ENCODE measurements at places on chromosomes 6 and 20.

DNA sequence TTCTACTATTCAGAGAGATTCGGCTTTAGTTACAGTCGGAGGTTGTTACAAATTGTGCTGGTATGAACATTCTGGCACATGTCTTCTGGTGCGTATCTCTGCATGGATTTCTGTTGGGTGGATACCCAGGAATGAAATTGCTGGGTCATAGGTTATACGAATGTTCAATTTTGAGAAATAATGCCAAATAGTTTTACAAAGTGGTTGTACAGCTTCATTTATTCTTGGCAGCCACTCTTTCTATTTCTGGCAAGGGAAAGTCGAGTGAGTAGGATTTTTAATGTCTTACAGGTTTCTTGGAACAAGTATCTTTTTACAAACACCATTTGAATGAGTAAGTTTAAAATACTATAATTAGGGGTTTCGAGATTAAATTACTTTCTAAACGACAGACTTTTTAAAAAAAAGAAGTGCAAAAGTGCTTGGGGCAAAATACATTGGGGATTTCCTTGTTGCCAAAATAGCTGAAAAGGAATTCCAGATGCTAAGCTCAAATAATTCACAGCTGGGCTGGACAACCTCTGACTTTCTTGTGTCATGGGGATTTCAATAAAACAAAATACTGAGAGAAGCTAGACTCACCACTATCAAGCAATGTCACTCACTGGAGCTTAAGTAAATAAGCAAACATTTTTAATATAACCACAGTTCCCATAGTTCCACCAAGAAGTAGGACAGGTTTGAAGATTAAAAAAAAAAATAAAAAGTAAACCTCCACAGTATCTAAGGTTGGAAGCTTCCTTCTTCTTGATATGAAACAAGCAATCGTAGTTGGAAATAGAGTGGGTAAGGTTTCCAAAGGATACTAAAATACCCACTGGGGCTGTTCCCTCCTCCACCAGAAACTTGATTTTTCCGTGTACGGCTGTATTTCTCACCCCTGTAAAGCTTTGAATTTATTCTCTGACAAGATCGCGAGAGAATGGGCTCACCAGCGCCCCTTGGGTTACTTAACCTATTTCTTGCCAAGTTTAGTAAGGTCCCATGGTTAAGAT lies 21.6 kb upstream of the GFOD1 start:
- DNase-seq, result no peak

GRCh38 chr6:30325150-30325872 lies 1.4 kb upstream of the TRIM39 start:
- peak; percentile 88 for DNase-seq

GRCh38 chr6:116136933-116137340 lies 11.0 kb upstream of the COL10A1 start:
- no peak for DNase-seq

- DNase-seq, result no peak
Measured at GRCh38 chr20:61119794-61120410, 132.2 kb upstream of the CDH4 start.

DNA sequence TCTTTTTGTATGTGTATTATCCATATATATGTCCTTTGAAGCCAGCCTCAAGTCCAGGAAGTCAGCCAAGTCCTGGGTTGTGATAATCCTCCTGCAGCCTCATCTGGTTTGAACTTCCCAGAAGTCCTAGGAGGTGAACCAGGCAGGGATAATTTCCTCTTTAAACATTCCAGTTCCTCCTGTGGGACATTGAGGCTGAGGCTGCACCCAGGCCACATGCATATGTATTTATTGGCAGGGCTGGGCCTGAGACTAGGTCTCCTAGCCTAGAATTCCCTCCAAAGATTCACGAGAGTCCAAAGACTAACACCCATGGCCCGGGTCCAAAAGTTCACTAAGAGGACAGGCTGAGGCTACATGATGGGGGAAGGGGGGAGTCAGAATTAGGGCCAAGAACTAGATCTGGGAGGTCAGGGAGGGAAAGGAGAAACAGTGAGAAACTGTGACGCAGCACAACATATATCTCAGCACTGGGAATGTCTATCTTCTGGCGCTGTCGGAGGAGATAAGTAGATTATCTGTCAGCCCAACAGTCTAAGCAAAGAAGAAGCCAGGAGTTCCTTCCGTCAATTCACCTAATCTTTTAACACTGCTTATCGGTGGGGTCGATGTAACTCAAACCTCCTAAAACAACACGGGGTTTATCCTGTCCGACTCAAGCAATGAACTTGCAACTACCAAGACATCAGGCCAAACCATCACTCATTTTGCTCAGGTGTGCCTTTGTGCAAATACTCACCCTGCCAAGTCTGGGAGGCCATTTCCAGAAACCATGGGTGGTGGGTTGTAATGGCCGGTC lies 43.3 kb downstream of the SNX5 start:
- DNase-seq, result no peak

DNA sequence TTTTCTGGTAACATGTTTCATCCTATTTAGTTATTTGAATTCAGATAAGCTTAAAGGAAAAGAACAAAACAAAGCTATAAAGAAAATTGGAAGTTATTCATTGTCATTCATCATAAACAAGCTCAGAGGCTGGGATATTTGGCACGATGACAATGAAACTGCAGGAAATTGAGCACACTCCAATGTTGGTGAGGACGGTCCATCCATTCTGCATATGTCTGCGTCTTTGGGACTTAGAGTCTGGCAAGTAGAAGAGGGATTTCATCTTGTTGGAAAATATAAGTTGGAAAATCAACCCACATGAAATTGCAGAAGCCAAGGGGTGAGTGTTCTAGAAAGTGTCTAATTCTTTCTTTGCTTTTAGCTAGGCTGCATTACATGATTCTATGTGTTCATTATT lies 78.4 kb downstream of the HDGFL1 start:
- no peak for DNase-seq

GRCh38 chr6:147204843-147205311 lies 660 bp downstream of the STXBP5 start:
- DNase-seq, result no peak

- DNase-seq, result peak; percentile 73
Measured at GRCh38 chr20:57388953-57389694, 2.1 kb upstream of the RBM38 start.

DNA sequence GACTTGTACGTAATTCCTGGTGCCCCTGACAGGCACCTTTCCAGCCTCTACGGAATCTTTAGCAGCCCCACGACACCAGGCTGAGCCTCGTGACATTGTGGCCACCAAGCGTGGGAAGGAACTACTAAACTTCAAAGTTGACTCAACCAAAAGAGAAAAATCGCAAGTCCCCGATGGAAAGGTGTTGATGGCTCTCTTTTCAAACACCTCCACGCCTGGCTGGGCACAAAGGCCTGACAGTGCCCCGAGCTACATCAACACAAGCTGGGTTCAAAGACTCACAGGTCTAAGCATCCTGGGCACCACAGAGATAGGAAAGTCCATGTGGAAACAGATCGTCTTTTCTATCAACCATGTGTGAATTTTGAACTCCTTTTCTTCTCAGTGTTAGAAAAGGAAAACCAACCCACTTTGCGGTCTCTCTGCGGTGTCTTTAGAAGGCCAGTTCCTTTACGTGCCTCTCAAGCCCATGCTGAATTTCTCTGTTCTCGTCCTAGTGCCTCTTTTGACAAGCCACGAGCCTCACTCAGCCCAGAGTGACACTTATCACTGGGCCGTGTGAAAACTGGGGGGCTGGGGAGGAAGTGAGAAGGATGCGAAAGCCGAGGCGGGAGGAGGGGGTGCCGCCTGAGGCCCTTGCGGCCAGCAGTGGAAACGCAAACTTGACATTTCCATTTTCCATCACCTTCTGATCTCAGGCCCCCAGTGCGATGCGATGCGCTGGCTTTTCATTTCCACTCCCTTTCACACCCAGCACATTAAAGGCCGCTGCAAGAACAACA lies 59.4 kb downstream of the GFOD1 start:
- DNase-seq, result peak; percentile 83

DNA sequence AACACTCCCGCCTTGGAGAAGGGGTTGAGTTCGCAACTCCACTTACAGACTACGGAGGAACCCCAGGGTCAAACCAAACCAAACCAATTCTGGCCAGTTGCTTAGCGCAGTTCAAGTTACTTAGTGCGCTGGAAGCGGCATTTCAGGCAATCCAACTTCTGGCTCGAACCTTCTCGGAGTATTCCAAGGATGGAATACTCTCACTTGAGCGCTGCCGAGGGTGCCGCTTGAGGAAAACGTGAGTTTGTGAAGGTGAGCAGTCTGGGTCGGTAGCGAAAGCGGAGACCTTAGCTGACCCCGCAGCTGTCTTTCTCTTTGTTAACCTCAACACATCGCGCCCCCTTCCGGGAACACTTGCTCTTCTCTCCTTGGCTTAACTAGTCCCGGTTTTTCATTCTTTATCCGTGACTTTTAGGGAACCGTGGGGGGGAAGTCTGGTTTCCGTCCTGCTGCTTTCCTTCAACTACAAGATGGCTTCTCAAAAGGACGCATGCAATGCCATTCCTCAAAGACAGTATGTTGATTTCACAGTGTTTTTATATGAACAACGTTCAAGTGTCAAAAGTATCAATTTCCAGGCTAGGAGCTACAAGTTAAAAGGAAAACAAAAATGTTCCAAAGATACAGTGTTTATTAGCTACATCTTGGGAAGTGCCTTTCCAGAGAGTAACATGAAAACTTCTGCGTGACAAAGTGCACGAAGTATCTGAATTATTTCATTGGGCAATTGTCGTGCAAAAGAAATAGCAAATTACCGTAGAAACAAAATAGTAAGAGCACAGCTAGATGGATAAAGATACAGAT lies 741 bp upstream of the PNISR start:
- DNase-seq, result peak; percentile 74

GRCh38 chr6:115811541-115811940 lies 249.2 kb downstream of the FRK start:
- DNase-seq, result no peak

DNA sequence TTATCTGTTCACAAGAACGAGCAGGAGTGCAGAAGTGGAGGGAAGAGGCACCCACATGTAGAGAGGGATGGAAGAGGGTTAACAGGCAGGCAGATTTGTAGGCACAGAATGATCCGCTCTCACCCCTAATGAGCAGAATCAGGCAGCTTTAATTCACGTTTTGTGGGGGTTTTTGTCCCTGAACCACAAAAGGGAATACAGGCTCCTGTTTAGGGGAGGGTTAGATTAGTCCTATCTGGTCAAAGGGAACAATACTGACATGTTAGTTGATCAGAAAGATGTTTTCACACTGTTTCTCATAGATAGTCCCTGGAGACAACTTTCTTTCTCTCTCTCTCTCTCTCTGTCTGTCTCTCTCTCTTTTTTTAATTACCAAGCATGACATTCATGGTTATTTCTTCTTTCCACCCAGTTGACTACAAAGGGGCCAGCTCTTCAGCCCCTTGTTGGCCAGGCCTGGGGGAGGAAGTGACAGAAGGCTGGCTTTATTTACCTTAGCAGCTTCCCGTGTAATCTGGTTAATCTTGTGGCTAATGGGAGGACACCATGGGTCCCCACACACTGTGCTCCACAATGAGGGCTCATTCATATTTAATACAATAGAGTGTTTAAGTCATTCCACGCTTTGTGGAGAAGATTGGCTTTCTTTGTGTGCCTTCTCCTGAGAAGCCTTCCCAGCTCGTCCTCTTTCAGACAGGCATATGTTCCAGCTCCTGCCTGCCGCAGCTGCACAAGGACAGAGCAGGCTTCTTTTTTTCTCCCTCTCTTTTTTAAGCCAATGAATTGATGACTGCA lies 958.8 kb downstream of the TFAP2A start:
- no peak for DNase-seq

DNA sequence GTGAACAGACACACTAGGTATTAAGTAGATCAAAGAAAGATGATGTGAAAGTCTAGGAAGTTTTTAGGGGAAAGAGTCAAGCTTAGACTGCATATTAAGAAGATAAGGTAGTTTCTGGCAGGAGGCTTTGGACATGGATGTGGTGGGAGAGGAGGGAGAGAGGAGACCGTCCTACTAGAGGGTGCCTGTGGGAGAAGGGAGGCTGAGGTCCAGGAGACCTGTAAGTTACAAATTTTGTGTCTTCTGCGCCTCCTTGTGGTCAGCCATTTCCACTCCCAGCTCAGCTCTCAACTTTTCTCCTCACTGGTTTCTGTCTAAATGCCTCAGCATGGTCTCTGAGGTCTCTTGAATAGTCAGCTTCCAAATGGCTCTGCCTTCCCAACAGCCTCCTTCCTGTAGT lies 193.5 kb downstream of the UNC5CL start:
- DNase-seq, result no peak

All from stimulated activated CD4-positive, alpha-beta T cell treated with anti-CD3 and anti-CD28 coated beads, Interleukin-2, amount 100 ng/mL, for 24 hours (primary cell).